ENCODE measurements at places on chromosomes 5 and 9. TPM values are rescaled to one million over a fixed set of nuclear protein-coding genes. Genes with fewer than 3 reads are reported as not detected.

SLC4A9 gene
- 0.76 TPM for total RNA-seq

GGTA1 gene
- total RNA-seq: not detected

MCIDAS gene
- 0.20 TPM for total RNA-seq

TAL2 gene
- total RNA-seq: not detected

IL17B gene
- total RNA-seq: not detected

SOX30 gene
- total RNA-seq: 0.41 TPM

PSMB7 gene
- total RNA-seq: 164 TPM

ZNF366 gene
- not detected for total RNA-seq

SLC45A2 gene
- total RNA-seq: not detected

PCDHB3 gene
- total RNA-seq: 6.4 TPM

S100Z gene
- total RNA-seq: not detected

ADRB2 gene
- 1.2 TPM for total RNA-seq

IGFBPL1 gene
- total RNA-seq: 36.7 TPM

- peak; percentile 79 for DNase-seq
These were observed 190.1 kb downstream of the GNA14 start for GRCh38 chr9:77457916-77458592.

DNA sequence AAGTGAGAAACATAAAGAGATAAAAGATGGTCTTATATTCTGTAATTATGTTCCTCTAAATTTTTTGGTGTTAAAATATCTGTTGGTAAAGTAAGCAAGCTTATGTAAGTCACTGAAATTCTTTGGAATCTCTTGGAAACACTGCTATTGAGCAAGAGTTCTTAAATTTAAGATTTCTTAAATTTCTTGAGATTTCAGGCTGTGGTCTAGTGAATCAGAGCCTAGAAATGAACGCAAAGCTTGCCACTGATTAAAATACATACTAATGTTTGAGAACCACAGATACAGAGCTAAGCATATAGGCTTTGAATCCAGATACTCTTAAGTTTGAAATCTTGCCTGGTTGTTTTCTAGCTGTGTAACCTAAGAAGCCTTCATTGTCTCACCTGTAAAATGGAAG lies 133.4 kb downstream of the TRPM3 start:
- DNase-seq: no peak

DNA sequence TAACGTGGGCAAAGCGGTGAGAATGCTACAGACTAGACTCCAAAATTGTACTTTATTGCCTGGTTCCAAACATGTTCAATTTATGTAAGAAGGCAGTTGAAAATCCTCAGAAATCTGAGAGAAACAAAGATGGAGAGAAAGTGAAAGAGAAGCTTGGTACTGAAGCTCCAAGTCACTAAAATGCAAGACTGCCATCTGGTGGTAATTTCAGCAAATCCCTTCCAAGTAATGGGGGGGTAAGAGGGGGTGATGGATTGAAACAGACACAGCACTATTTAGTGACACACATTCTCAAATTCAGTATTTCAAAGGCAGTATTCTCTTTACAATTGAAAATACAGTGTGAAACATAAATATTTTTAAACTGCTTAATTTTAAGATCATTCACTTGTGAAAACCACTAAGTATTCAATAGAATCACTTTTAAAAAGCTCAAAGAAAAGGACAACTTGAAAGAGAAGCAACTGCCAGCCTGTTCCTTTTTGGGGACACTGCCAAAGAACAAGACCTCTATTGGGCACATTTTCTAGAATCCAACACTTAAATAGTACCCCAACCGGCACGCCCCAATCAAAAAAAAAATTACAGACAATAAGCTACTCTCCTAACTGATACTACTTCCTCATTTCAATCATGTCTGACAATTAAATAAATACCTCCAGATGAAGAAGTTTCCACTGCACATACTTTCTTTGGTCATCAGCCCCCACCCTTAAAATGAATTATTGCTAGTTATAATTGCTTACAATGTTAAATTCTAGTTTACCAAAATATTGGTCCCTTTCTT lies 131.5 kb downstream of the AGTPBP1 start:
- peak; percentile 12 for DNase-seq

DNA sequence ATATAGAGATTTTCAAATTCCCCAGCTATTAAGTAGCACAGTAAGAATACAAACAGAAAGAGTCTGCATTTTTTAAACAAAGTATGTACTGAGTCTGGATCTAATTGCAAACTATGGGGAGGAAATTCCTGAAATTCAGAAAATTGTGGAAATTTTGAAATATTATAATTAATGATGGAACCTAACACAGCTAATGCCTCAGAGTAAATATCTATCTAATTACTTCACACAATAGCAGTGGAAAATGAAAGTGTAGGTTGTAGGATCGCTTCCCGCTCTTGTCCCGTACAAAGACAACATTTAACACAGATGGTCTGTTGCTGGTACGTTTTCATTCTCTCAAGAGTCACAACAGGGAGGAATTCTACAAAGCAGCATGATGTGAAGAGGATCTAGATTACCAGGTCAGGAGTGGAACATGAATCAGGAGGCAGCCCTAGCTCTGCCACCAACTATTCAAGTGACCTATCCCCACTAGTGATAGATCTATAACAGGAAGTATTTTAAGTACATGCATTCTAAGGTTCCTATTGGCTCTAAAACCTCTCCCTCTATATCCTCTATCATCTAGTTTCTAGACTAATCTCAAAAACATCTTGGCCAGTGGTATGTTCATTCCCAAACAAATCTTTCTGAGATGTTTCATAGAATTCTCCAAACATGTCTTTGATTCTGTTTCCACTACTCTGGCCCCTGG lies 58.9 kb upstream of the GRAMD2B start:
- DNase-seq: no peak

DNA sequence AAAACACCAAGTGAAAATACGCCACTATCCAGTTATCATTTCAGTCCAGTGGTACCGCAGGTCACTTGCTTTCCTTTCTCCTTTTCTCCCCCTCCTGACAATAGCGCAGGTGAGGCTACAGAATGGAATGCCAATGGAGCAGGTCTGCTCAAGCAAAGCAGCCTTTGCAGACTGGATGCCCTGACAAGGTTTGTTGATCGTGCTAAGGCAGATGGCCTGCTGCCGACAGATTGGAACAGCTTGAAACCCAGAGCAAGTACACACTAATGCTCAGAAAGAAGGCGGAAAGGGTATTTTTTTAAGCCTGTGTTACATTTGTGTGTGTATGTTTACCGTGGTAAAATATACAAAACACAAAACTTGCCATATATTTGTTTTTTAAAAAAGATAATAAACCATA lies 19.4 kb downstream of the SPACA9 start:
- no peak for DNase-seq
